CD4-positive, alpha-beta T cell treated with Interleukin-6 at 100 ng/mL for 8 hours (primary cell): ENCODE measurements at places on chromosomes 1 and 21.
A peak's percentile ranks its signal among the peaks of the same experiment; 100 is the strongest.

- no peak for DNase-seq
Measured at GRCh38 chr1:62391369-62391971, 45.4 kb upstream of the USP1 start.

- DNase-seq, result no peak
Measured at GRCh38 chr1:234558330-234558836, 51.6 kb downstream of the IRF2BP2 start.

GRCh38 chr1:58573705-58574591 is 3.1 kb downstream of the TACSTD2 start:
- DNase-seq, result peak; percentile 17

DNA sequence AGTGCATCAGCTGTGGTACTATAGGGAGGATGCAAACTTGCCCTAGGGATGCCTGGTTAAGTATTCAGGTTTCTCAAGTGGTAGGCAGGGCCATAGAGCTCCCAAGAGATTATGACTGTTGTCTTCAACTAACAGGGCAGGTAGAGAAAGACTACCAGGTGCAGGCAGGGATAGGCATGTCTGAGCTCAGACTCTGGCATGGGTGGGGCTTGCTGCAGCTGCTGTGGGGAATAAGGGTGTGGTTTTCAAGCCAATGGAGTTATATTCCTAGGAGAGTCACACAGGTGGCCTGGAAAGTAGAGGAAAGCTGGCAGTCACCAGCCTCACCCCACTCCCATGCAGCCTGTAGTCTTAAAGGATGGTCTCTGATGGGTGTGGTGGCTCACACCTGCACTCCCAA is 673.4 kb upstream of the ADGRL4 start:
- DNase-seq, result no peak

- no peak for DNase-seq
Measured at GRCh38 chr1:112144733-112145426, 155.4 kb upstream of the KCND3 start.

GRCh38 chr1:26729633-26730032 is 33.8 kb downstream of the ARID1A start:
- DNase-seq, result no peak

DNA sequence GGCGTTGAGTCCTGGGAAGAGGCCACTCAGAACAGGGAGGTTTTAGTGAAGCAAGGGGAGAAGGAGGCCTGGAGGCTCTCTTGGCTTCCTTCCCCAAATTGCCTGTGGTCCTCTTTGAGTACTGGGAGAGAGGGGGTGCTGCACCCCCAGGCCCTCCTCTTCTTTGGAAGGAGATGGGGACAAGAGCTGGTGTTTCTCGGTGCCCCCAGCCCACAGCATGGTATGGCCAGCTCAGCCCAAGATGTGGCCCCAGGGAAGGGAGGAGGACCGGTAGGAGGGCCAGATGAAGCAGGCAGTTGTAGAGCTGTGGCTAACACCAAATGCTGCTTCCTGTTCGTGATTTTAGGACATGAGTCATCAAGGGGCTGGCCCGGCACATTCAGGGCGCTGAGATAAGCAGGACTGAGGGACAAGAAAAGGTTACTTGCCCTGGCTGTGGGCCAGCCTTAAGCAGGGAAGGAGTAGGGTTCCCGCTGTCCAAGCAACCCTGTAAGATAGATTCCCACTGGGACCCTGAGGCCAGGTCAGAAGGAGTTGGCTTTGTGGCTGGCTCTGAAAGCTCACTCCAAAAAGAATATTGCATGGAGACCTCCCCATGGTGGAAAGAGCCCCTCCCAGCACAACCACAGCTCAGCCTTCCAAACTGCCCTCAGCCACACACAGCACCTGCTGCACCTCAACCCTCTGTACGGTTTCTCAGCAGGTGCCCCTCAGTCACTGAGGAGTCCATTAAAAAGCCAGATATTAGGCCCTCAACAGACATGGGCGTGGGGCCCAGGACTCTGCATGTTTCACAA is 4.9 kb upstream of the TNFRSF1B start:
- peak; percentile 81 for DNase-seq

DNA sequence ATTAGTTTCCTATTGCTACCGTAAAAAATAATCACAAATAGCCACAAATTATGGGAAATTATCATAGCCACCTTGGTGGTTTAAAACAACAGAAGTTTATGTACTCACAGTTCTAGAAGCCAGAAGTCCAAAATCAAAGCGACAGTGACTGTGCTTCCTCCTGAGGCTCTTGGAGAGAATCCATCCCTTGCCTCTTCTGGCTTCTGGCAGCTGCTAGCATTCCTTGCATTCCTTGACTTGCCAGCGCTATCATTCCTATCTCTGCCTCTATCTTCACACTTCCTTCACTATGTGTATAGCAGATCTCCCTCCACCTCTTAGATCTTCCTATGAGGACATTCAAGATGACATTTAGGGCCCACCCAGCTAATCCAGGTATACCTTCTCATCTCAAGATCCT is 180.1 kb upstream of the USP25 start:
- DNase-seq, result no peak

DNA sequence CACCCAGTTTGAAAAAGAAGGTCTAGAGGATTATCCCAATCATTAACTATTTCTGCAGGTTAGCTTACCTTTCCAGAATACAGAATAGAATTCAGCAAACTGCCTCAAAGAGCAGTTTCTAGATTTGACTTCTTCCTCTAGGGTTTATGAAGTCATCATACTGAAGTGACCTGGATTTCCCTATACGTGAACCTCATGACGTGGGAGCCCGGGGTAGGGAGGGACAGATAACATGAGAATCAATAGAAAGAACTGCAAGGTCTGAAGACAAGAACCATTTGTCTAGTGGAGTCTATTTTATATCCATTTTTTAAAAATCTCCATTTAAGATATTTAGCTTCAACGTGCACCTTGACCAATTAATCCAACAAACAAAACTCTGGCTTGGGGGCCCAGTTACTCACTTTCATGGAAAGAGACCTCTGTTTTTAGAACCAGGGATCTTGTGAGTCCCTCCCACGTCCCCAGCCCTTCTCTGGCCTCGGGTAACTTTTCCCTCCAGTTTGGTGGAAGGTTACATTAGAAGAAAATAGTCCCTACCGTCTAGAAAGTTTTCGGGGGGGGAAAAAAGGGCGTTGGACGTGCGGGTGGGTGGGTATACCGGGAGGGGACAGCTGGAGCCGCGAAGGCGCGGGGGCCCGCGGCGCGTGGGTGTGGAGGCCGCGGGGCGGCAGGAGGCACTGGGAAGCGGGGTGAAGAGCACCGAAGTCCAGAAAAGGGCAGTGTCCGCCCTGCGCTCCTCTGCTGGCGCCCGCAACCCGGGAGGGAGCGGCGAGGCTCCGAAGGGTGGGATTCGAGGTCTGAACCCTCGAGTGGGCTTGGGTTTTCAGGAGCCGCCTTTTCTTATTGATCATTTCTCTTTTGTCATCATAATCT is 13.8 kb upstream of the POGZ start:
- DNase-seq, result no peak

DNA sequence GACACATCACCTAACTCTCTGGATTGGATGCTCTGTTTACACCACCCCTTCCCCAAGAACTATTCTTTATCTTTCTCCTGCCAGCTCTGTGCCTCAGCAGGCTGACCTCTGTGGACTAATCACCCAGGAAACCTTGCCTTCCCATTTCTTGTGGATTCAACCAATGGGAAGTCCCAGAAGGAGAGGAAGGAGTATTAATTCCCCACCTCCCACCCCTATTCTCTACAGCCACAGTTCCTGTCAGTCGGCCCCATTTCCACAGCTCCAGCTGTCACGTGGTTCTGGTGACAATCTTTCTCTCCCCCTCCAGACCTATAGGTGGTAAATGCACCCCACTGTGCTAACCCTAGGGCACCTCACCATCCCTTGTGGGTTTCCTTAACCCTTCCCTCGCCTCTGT is 46.8 kb upstream of the SSBP3 start:
- no peak for DNase-seq

GRCh38 chr1:25049190-25049589 is 119.1 kb upstream of the RUNX3 start:
- no peak for DNase-seq

GRCh38 chr1:214471458-214471857 is 79.9 kb downstream of the PTPN14 start:
- no peak for DNase-seq
